ENCODE measurements at places on chromosomes 7 and 10. TPM values are rescaled to one million over a fixed set of nuclear protein-coding genes. Genes with fewer than 3 reads are reported as not detected.

DNA sequence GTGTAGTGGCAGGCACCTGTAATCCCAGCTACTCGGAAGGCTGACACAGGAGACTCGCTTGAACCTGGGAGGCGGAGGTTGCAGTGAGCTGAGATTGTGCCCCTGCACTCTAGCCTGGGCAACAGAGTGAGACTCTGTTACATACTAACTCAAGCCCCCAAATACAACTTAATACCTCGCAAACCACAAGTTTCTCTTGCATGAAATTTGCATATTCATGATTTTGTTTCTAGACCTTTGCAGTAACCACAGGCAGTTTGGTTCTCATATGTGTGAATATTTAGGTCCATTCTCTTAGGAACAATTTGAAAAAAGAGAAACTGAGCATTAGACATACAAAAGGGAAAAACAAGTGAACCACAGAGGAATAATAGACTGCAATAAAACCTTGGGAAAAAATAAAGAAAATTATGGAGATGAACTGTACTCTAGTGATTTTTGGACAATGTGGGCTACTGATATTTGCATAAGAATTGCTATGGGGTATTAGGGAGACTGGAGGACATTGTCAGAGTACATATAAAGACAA is 77.0 kb downstream of the ZNF277 start:
- no peak for DNase-seq

The UPK3B gene
- 1.2 TPM for total RNA-seq

DNA sequence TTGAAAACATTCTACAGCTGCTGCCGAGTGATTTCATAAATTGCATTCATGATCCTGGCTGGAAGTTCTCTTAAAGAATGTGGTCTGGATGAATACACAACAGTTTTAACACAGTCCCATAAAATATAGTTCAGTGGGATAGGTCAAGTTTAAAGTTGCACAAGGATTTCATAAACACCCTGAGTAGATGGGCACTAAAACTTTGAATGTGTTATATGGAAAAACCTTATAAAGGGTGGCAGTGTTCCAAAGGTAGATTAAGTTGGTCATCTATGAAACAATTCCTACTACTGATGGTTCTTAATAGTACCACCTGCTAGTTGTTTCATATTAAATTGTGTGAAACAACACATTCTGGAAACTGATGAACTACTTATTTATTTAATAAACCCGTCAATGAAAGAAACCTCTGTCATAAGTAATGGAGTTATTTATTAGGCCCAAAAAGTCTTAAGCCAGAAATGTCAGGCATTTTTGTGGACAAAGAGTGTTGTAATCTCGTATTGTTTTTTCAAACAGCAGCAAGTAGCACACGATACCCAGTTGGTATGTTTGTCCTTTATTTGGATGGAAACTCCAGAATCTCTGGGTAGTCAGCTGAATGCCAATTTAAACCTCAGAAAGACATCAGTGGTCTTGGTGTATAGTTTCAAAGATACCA is 14.3 kb upstream of the RPA3 start:
- DNase-seq, result no peak

The DENND2A gene
- not detected for total RNA-seq

DNA sequence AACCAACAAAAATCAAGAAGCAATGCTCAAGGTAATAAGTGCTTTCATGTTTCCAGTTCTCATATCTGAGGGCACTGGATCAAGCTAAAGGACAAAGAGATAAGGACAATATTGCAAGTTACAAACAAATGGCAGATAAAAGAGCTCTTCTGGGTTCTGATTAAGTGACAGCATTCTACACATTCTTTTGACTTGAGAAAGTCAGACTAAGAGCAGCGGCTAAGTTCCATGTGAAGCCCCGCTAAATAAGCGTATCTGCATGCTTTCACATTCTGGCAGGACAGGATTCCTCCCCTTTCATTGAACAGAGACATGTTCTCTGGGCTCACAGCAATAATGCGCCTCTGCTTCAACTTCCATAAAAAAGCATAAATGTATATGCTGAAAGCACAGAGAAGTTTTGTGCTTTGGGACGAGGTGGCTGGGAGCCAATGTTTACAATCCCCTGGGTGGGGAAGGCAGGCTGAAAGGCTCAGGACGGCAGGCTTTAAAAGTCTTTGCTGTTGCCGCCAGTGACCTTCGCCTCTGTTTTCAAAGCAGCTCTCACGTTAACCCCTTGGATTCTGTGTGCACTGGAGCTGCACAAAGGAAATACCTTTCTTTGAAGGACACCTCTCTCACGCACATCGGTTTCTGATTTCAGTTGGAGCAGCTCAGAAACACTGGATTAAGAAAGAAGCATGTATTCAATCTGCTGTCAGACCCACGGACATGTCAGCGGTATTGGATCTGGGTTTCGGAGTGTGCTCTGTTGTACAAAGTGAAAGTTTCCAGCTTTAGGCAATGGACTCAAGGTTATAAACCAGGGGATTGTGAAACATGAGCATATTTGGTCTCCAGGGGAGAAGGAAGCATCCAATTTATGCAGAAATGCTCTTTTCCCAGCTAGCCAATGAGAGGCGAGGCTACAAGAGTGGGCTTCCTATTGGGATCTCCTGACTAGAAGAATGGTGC is 105.4 kb upstream of the FAM133B start:
- DNase-seq, result no peak

DNA sequence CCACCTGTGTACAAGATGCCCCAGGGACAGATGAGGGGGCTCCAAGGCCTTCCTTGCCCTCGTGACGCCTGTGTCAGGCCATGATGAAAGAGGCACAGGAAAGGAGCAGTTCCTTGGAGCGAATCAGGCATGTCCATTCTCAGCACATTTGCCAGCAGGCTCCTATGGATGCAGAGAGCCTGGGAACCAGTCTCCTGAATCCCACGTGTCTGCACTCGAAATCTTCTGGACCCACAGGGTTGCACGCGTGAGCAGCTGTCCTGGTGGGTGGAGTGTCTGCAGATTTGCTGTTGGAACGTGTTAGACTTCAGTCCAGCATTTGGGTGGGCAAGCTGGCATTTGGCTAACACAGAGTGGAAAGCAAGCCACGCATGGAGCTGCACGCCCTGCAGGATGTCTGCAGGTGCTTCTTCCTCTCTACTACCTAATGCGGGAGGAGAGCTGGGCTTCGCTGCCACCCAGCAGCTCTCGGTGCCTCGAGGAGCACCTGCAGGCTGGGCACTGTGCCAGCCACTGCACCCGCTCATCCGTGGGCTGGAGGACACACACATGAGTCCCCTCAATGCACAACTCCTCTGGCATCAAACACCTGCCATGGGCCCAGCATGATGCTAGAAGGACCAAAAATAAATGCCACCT is 140.7 kb downstream of the PAXIP1 start:
- DNase-seq, result no peak

- DNase-seq, result peak; percentile 63
Measured at GRCh38 chr10:61284222-61284890, 168.8 kb downstream of the TMEM26 start.

DNA sequence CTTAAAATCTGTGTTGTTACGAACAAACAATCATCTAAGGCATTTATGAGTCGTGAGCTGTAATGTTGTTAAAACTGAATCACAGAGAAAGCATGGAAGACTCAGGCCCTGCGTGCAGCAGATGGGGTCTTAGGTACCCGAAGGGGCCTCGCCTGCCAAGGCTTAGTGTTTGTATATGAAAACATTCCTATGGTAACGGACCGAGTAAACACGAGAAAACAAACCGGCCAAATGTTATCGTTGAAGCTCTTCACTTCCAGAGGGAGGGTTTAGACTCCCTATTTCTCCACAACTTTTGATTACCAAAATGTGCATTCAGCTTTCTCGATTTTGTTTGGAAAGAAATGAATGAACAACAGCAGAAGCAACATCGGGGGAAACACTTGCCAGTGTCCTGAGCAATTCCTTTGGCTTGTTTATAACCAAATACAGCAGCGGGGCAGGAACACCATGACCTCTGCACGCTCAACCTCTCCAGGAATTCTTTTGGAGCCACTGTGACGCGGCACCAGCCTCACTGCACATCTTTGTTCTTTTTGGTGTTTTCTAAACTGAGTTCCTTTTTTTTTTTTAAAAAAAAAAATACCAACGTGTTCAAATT is 121.6 kb upstream of the KLF6 start:
- no peak for DNase-seq

GRCh38 chr10:73823391-73823790 is 12.0 kb upstream of the NDST2 start:
- DNase-seq, result no peak

DNA sequence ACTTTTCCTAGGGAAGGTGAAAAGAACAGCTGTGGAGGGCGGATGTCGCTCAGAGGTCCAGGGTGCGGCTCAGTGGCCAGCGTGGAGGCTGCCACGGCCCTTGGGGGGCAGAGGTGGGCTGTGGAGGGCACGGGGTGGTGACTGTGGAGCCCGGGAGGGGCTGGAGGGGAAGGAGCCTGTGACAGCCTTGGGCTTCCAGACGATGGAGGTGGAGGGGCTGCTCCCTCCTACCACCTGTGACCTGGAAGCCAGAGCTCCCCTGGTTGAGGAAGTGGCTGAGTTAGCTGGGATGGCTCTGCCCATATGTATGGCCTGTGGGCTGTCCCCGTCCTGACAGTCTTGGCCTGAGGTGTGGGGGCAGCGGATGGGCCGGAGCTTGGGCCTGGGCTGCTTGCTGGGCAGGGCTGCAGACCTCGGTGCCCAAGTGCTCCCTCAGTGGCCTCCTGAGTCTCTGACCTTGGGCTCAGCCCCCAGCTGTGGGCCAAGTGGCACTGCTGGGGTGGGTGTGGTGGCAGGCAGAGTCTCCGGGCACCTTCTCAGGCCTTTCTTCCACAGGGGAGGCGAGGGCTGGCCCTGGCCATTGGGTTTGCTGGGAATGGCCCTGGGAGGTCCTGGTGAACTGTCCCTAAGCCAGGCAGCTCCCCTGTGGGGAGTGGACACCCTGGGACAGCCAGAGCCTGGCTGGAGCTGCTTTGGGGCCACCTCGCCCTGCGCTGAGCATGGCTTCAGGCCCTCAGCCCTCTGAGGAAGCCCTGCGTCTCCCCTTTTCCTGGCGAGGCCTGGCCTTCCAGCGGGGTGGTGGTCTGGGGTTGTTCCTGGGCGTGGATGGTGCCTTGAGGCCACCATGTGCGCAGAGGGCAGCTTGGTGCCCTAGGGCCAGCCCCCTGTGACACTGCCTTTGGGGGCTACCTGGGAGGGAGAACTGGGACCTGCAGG is 3.9 kb downstream of the BRI3 start:
- DNase-seq, result no peak

GRCh38 chr10:74078037-74078436 is 72.6 kb downstream of the AP3M1 start:
- peak; percentile 58 for DNase-seq

The PPP1R17 gene
- total RNA-seq, result not detected

DNA sequence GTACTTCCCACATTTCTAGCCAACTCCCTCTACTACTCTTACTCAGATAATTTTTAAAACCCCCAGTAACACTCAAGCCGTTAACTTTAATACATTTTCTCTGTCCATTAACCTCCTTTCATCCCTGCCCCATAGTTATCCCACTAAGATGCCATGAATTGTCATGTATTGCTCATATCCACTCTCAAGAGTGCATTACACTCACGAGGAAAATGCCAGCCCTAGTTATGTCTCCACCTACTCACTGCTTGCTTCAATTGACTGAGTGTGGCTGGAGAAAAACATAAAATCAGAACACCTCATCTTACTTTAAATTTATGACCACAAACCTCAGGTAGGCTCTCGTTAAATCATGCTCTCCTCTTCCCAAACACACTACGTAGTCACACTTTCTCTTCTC is 324.1 kb upstream of the NPSR1 start:
- no peak for DNase-seq

GRCh38 chr7:65387891-65388290 is 14.2 kb downstream of the ZNF92 start:
- DNase-seq, result no peak

DNA sequence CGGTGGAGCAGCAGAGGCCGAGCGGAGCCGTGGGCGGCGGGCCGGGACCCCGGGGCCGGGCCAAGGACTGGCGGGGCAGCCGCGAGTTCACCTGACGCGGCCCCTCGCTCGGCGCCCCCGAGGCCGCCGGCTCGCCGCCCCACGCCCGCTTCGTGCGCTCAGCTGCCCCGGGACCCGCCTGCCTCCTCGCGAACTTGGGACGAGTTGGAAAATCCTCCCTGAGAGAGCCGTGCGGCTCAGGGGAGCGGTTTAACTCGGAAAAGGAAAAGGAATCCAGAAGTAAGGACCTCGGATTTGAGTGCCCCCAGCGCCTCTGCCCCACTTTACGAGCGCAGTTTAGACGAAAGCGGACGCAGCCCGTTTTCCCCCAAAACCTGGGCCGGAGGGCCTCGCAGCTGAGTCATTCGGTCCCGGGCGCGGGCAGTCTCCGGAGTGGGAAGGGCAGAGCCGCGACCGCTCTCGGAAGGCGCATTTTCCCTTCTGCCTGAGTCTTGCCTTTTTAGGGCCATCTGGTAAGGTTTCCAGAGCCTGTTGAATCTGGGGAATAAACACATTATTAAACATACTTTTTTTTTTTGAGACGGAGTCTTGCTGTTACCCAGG is 744 bp downstream of the CREM start:
- peak; percentile 89 for DNase-seq

- no peak for DNase-seq
Measured at GRCh38 chr10:52143338-52143737, 170.7 kb upstream of the DKK1 start.

DNA sequence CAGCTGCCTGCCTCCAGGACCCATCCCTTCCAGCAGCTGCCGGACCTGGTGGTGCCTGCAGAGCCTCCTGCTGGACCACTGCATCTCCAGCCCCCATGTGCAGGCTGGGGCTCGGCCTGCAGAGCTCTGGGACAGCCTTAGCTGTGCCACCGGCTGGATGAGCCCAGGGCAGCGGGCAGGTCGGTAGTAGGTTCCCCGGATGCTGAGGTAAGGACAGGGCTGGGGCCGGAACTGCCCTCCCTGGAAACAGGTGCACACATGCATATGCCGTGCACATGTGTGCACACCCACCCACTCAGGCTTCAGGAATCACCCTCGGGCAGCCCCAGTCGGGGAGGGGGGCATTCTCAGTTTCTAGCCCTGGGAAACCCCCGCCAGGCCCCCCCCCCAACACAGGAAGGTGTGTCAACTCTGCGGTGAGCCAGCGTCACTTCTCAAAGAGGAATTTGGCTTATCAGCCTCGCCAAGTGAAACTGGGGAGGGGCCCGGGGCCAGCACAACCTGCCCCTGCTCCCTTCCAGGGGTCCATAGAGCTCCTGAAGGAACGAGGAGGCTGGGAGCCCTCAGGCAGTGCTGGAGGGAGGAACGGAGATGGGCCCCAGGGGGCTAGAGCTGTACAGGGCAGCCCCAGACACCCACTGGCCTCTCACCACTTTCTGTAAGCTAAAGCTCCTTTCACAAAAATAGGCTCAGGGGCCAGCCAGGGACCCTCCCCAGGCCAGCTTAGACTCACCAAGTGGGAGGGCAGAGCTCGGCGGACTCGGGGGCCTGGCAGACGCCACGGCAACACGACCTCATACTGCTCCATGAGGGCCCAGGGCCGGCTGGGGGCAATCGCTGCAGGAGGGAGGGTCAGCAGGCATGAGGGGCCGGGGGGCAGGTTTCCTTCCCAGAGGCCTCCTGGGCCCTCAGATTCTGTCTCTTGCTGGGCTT is 1.7 kb downstream of the ADAM8 start:
- DNase-seq, result peak; percentile 92
